ENCODE measurements at places on chromosomes 2 and 18.

DNA sequence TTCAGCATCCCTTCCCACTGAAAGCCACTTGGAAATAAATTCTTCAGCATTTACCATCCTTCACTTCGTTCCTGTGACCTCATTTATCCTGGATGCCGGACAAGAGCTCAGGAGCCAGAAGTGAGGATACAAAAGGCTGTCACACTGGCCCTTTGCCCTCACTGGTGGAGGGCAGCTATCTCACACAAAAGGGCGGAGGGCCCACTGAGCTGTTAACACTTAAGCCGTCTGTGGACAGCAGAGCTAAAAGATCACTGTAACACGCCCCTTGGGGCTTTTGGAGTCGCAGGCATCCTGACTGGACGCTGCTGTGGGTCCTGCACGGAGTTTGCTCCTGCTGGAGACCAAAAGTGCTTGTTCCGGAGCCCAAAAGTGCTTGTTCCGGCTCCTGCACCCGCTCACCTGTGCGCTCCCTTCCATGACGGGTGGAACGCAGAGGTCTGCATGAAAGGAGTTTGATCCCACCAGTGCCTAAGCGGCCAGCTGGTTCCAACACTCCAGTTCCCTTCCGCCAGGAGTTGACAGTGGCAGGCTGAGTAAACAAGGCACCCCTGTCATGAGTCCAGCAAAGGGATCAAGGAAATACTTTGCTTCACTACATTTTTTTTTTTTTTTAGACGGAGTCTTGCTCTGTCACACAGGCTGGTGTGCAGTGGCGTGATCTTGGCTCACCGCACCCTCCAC lies 572.0 kb upstream of the LINC00305 start:
- no peak for DNase-seq

GRCh38 chr2:46964835-46965560 lies 49.4 kb upstream of the MCFD2 start:
- no peak for DNase-seq

DNA sequence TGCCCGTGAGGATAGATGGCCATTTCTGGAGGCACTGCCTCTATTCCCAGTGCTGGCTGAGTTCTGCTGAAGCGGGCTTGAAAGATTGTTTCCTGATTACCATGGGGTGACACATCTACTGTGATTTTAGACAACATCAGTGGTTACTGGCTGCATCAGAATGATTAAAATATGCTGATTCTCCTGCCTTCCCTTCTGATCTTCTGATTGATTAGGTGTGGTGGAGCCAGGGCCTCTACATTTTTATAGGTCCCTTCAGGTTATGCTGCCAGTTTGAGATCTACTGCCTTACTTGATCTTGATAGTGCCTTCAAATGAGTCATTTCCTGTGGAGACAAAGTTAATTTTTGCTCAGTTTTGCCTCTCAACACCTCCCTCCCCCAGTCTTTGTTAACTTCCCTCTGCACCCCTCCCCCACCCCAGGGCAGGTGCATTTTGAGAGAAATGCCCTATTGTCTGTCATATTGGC lies 31.6 kb upstream of the SNORC start:
- DNase-seq: no peak

GRCh38 chr2:83058683-83059082 lies 1400.4 kb downstream of the SUCLG1 start:
- no peak for DNase-seq

GRCh38 chr2:203550266-203550665 lies 15.2 kb upstream of the RAPH1 start:
- DNase-seq: no peak

Data from DMS79 treated with DMSO at 0.1 percent for 48 hours (cell line).